ENCODE measurements at places on chromosomes 5 and 9. TPM values are rescaled to one million over a fixed set of nuclear protein-coding genes. Genes with fewer than 3 reads are reported as not detected.

The MAMDC2 gene
- 52.0 TPM for total RNA-seq

The SURF1 gene
- total RNA-seq, result 10.5 TPM

The SPZ1 gene
- not detected for total RNA-seq

The NSMF gene
- total RNA-seq, result 8.6 TPM

The CBY3 gene
- not detected for total RNA-seq

The C9orf152 gene
- 0.32 TPM for total RNA-seq

The PCDHB12 gene
- total RNA-seq, result 6.9 TPM

The NFIL3 gene
- 14.9 TPM for total RNA-seq

The SLC25A48 gene
- 0.37 TPM for total RNA-seq

The KCNV2 gene
- not detected for total RNA-seq

The RAB24 gene
- 9.7 TPM for total RNA-seq

The PCDHA13 gene
- total RNA-seq, result 0.74 TPM

The GKAP1 gene
- 13.0 TPM for total RNA-seq

The ANKS6 gene
- total RNA-seq, result 8.8 TPM

The DIAPH1 gene
- total RNA-seq, result 18.1 TPM

The ARID3C gene
- total RNA-seq, result not detected

The CCNH gene
- total RNA-seq, result 133 TPM

The ZBTB34 gene
- 24.7 TPM for total RNA-seq

The ANKRD33B gene
- total RNA-seq, result 4.4 TPM

The BAAT gene
- not detected for total RNA-seq

The TSSK1B gene
- total RNA-seq, result 1.2 TPM

The NR5A1 gene
- total RNA-seq, result not detected

The RORB gene
- total RNA-seq, result 0.74 TPM

The PCDHA5 gene
- total RNA-seq, result 0.69 TPM

The KCTD16 gene
- total RNA-seq, result 1.6 TPM

The PCDHA1 gene
- total RNA-seq, result 0.21 TPM

The CDX1 gene
- 0.21 TPM for total RNA-seq

The GADD45G gene
- 3.9 TPM for total RNA-seq

The SPATA31A3 gene
- total RNA-seq, result not detected

The PAXX gene
- total RNA-seq, result 9.3 TPM

The PTGES gene
- 18.0 TPM for total RNA-seq

The PIP5K1B gene
- total RNA-seq, result 6.4 TPM

The BNC2 gene
- total RNA-seq, result 69.5 TPM

The GGTA1 gene
- total RNA-seq, result 10.2 TPM

The KCNMB1 gene
- 10.8 TPM for total RNA-seq

The OR1Q1 gene
- total RNA-seq, result not detected

The OBP2B gene
- not detected for total RNA-seq

The MYO10 gene
- 21.3 TPM for total RNA-seq

The PCDHAC2 gene
- total RNA-seq, result 3.0 TPM
